ENCODE measurements at places on chromosomes 7 and 10.

GRCh38 chr10:28366994-28367393 is 64.1 kb upstream of the MPP7 start:
- no peak for DNase-seq

- DNase-seq: no peak
Observed at GRCh38 chr10:3102720-3103427, 35.5 kb downstream of the PFKP start.

- no peak for DNase-seq
Observed at GRCh38 chr7:66423729-66424128, 205.0 kb upstream of the KCTD7 start.

- DNase-seq: peak; percentile 34
Observed at GRCh38 chr10:3192856-3193635, 20.5 kb upstream of the PITRM1 start.

DNA sequence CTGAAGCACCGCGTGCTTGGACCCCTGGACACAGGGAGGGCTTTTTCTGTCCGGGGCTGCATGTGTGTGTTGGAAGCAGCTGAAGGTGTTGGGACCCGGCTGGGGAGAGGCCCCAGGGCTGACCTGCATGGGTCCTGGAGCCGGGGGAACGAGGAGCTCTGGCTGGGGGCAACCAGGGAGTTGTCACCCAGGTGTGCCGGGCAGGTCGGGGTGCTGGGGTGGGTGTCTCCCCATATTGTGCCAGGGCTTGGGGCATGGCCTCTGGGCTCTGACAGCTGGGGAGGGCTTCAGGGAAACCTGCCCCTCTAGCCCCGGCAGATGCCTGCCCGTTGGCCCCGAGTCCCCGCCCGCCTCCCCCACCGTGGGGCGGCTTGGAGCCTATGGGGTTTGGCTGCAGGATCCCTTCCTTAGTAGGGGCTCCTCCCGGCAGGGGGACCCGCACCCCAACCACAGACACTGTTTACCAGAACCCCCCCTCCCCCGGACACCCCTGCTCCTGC is 42.3 kb downstream of the UNCX start:
- DNase-seq: no peak

- DNase-seq: no peak
Observed at GRCh38 chr7:113809581-113809980, 109.2 kb downstream of the PPP1R3A start.

DNA sequence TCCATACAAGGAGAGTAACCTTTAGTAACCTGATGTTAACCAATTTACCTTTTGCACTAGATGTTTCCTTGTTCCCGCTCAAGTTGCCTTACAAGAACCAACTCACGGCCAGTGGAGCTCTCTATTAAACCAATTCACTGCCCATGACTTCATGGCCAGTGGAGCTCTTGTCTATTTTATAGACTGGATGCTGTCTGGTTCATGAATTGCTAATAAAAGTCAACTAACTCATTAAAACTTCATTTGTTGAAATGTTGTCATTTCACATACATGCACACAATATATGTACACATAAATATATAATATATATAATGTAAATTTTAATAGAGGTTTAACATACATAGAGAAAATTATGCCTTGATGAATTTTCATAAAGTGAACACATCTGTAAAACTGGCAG is 216.3 kb downstream of the RNLS start:
- no peak for DNase-seq

- DNase-seq: no peak
Observed at GRCh38 chr10:4384245-4384644, 441.8 kb upstream of the AKR1E2 start.

- DNase-seq: no peak
Observed at GRCh38 chr7:9148687-9149086, 715.3 kb downstream of the NXPH1 start.

DNA sequence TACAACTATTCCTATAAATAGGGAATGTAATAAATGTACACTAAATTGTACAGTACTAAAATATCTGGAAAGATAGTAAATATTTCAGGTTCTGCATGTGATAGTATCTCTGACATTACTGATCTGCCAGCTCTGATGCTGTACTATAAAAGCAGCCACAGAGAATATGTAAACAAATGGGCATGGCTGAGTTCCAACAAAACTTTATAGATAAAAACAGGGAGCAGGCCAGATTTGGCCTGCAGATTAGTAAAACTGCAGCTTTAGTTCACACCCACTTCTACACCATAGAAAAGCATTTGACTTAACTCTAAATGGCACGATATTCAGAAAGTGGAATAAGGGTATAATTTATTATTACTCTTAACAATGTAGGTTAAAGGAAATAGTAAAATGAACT is 18.8 kb upstream of the TLL2 start:
- no peak for DNase-seq

- no peak for DNase-seq
Observed at GRCh38 chr10:42149722-42150427, 488.5 kb downstream of the ZNF33B start.

GRCh38 chr7:87671-88070 is 104.7 kb upstream of the FAM20C start:
- no peak for DNase-seq

- no peak for DNase-seq
Observed at GRCh38 chr10:80453056-80453841, 861 bp upstream of the TSPAN14 start.

DNA sequence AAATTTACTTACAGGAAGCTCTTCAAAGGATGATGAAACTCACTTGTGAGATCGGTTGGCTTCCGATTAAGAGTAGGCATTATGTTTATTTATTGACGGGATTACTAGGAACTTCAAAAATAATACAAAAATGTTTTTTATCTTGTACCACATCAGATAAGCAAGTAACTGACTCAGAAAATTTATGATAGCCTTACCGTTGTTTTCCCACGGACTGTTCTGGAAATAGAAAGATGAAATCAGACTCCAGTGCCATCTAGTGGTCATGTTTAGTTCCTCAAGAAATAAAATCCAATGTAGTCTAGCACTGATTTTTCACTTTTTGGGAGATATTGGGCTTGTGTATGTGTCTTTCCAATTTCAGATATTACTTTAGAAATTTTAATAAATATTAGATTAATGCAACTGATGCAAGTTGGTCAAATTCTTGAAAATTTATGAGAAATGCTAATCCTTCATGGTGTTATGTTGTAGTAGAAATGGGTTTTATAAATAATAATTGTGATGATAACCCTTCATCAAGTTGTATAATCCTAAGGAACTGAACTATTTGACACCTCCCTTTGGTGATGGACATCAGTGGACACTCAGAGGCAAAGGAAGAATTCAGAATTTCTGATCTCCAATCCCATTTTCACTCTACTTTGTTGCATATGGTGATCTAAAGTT is 168.8 kb downstream of the TMEM26 start:
- DNase-seq: no peak

DNA sequence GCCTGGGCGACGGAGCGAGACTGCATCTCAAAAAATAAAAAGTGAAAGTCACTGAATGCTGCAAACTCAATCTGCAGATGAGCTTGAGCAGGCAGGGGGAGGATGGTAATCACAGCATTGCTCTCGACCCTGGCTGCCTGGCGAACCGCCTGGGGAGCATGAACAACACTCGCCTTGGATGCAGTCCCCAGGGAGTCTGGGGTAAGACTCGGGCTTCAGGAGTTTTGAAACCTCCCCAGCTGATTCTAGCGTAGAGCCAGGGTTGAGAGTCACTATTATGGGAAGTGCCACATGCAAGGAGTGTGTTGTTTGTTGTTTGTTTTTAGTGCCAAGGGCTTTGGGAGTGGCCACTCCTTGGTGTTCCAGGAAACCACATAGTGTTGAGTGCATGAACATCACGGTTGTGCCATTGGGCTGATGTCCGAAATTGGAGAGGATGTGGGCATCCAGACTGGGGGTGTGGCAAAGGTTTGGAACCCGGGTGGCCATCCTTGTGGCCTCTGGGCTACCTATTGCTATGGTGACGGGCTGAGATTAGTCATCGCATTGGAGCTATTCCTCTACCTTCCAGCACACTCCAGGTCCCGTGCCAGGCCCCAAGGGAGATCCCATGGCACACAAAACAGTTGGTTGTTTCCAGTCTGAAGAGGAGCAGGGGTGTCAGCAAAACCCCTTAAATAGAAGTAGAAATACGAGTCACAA is 92.6 kb downstream of the RGS10 start:
- no peak for DNase-seq

DNA sequence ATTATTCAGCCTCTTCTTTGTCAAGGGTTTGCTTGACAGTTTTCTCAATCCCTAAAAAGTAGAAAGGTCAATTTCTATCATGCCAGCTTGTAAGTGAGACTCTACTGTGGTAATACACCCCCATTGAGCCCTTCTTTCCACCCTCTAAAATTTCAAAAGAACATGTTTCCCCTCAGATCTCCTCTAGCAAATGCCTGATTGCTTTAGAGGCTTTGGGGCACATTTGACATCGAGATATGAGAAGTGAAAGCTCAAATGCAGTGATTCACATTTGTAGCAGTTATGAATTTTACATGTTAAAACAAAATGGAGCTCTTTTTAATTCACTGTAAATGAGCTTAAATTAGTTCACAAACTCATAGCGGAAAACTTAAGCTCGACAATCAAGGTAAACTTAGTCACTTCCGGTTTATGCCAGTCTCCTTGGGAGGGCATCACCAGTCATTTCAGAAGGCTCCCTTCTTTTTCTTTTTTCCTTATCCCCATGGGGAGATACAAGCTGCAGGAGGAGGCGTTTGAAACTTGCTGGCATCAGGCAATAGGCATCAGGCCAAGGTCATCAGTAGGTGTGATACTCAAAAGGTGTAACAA is 55.3 kb upstream of the ADO start:
- no peak for DNase-seq

DNA sequence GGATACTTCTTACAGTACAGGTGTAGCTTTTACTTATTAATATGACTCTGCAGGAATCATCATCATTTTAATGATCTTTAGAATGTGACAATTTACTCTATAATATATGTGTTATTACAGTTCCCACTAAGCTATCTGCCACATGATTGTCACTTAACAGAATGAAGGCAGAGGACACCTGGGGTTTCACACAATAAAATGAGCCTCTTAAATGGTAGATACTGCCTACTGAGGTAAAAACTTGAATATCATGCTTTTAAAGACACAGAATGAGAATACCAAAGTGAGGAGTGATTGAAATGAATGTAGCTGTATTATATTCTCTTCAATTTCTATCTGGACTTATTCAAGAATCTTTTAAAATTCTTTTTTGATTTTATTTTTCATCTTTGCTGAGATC is 1255.3 kb upstream of the LRRN3 start:
- no peak for DNase-seq

DNA sequence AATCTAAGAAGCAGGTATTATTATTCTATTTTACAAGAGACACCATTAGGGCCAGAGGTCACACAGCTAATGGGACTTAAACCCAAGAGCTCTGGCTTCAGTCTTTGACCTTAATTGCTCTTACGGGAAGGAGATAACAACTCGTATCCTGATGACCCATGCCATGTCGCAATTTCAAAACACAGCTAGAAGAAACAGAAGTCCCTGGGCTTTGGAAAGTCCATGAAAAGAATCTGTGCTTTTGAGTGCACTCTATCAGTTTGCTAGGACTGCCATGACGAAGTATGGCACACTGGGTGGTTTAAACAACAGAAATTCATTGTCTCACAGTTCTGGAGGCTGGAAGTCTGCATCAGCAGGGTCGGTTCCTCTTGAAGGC is 247.8 kb upstream of the AOAH start:
- DNase-seq: no peak

DNA sequence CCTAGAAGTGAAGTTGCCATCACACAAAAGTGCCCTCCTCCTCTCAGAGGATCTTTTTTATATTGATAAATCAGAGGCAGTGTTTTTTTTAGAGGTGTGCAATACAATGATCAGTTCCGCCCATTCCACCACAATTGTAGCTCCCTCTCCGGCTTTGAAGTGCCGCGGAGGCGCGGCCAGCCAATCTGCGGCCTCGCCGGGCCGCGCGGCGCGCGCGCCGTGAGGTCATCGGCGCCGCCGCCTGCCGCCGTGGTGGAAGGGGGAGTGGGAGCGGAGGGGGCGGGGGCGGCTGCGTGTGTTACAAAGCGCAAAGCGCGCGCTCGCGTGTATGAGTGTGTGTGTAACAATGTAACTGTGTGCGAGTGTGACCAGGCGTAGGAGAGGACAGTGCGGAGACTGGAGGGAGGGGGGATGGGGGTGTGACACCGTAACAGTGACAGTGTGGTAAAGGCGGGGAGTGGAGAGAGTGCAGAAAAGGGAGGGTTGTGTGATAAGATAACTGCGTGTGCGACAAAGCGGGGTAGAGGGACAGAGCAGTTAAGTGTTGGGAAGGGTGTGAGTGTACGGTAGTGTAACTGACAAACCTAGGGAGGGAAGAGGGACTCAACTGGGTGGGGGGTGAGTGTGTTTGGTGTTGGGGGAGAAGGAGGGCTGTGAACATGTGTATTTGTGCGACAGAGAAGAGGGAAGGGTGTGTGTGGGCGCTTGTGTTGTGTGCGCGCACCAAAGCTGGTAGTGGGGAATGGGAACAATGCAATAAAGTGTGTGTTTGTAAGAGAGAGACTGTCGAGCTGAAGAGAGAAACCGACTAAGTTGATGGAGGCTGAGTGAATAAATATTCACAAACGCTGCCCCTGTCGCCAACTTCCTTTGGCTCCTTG is at the start of gene SP8:
SP8 (minus strand) TSS at position 108 of the 881 bp plus-strand sequence; CDS start at position 20, 88 bp downstream.
- no peak for DNase-seq

- peak; percentile 18 for DNase-seq
Observed at GRCh38 chr7:20219446-20220292, 2.5 kb upstream of the MACC1 start.

- no peak for DNase-seq
Observed at GRCh38 chr10:97682042-97682441, 5.0 kb downstream of the AVPI1 start.

- DNase-seq: no peak
Observed at GRCh38 chr10:130181858-130182257, 45.7 kb downstream of the GLRX3 start.

GRCh38 chr7:121755818-121756552 is 117.0 kb upstream of the PTPRZ1 start:
- no peak for DNase-seq

DNA sequence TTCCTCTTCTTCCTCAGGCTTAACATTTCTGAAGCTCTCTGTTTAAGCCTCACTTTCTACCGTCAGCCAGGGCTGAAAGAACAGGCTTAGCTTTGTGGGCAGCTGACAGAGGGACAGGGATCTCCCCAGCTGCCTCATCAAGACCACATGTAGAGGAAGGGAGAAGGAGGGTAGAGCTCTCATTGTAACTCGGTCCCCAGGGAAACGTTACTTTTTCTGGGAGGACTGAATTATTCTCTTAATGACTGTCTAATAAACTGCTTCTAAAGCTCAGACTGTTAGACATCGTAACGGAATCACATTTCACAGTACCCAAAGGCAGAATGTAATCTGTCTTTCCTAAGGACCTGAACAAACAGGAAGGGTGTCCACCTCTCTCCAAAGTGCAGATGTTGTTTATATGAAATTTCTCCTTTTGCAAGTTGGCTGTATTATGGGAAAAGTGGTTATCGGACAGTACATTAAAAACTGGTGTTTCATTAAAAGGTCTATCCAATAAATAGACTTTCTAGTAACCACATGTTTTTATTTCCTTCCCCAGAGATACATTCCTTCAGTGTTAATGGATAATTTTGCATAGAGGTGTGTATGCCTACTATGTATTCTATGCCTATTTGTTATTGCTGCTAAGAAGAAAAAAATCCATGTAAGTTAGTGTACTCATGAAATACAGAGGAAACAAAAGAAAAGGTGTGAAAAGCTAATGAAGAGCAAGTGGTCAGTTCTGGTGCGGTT is 144.2 kb downstream of the CTTNBP2 start:
- DNase-seq: no peak

GRCh38 chr10:71396711-71397295 is at the start of gene CDH23:
Gene CDH23, plus strand, starts transcription at chr10:71396920. Its CDS starts 42,912 bp downstream, at chr10:71439832.
- DNase-seq: no peak
